Hematopoietic multipotent progenitor cell treated with erythropoietin and hydrocortisone succinate and interleukin-3 and kit ligand, for 8 days (in vitro differentiated cells): ENCODE measurements at places on chromosomes 11 and 22.

DNA sequence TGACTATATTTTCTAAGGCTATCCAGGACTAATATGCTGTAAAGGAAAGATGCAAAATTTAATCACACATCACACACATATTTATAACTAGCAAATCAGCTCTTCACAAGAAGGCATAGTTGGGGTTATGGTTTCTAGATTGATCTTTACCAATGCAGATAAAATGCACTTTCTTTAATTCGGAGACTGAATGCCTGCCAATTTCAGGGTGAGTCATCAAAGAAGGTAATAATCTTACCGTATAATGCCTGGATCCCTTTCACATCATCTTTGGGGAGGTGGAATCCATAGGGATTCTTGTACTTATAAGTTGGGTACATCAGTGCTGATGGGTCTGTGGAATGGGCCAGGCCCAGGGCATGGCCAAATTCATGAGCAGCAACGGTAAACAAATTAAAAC is 16.4 kb downstream of the MMP20 start:
- DNase-seq: no peak

DNA sequence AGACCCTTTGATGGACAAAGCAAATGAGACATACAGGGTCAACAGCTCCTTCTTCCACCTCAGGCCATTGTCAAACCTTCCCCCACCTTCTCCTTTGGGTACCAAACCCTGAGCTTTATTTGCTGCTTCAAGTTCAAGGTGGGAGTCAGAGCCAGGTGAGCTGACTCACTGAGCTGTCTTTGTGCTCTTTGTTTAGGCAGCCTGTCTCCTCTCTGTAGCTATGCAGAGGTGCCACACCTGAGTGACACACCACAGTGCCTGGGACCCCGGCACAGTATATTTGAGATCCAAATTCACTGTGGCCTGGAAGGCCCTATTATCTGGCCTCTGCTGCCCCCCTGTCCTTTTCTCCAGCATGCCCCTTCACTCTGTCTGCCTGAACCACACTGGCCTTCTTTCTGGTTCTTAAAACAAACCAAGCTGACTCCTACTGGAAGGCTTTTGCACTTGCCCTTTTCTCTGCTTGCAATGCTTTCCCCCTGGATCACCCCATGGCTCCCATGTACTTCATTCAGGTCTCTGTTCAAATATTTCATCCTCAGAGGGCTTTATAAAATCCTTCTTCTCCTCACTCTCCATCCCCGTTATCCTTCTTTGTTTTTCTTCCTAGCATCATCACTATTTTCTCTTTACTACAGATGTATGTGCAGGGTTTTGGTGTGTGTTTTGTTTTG is 16.1 kb downstream of the LMO2 start:
- DNase-seq: peak; percentile 35

- DNase-seq: no peak
These were observed 2.1 kb downstream of the SLC43A1 start for GRCh38 chr11:57513452-57513795.

DNA sequence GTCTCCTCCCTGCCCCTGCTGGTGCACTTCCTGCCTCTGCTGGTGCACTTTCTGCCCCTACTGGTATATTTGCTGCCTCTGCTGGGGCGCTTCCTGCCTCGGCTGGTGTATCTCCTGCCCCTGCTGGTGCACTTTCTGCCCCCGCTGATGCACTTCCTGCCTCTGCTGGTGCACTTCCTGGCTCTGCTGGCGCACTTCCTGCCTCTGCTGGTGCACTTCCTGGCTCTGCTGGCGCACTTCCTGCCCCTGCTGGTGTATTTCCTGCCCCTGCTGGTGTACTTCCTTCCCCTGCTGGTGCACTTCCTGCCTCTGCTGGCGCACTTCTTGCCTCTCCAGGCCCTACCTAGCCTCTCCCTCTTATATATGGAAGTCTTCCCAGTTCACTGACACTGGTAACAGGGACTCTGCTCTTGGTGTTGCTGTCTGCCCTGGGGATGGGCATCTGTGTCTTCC is 10.1 kb downstream of the MTFP1 start:
- peak; percentile 50 for DNase-seq

- DNase-seq: no peak
These were observed 1.2 kb downstream of the TRABD start for GRCh38 chr22:50186761-50187523.

GRCh38 chr11:66509131-66509561 is 1.3 kb upstream of the BBS1 start:
- DNase-seq: peak; percentile 5

- peak; percentile 56 for DNase-seq
These were observed 78.5 kb downstream of the PLEKHA7 start for GRCh38 chr11:16935518-16936302.
